ENCODE measurements at places on chromosomes 4 and X.

- DNase-seq = no peak
Measured at GRCh38 chr4:40307627-40308497, 27.3 kb upstream of the CHRNA9 start.

DNA sequence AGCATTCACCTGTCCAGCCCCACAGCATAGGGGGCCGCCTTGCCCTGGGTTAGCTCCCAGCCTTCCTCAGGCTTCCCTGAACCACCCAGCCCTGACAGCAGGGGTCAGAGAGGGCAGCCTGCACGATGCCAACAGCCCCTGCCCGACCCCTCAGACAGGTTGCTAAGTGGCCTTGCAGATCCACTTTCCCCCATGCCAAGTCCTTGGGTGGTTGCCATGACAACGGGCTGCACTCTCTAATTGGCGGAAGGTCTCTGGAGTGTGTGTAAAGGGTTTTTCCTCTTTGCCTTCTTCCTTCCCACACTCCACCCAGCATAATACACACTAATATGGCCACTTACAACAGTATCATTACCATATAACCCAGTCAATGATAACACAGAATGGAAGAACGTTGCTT, 99.6 kb upstream of the AFAP1 start:
- no peak for DNase-seq

DNA sequence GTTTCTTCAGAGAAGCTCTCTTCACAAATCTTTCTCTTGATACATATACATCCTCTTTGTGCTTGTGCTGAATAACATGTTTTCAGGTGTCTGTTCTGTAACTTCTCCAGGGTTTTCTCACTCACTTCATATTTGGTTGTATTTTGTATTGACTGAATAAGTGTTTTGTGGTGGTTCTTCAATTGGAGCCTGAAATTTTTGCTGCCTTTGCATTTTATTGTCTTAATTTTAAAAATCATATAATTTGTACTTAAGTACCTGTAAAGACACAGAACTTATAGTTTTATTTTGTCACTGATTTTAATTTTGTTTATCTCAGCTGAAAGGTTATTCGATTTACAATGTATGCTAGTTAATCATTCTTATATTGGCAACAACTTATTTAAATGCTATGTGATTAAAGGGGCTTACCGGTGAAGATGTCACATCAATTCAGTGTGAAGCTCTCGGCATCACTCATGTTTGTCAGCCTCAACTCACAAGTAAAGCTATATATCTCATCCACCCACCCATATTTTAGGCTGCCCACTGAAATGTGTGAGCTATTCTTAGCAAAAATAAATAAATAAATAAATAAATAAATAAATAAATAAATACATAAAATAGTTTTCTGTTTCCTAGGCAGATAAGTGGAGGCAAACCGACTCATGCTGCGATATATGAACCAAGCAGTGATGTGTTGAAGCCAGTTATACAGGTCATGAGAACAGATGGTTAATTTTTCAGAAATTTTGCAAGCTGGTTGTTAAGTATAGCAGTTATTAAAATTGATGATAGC, 76.4 kb upstream of the FSTL5 start:
- no peak for DNase-seq

GRCh38 chrX:40406330-40406859, 174.4 kb upstream of the ATP6AP2 start:
- DNase-seq = no peak

GRCh38 chrX:11480626-11481025, 185.1 kb downstream of the ARHGAP6 start:
- DNase-seq = peak; percentile 27

- DNase-seq = no peak
Measured at GRCh38 chrX:39577206-39577984, 520.4 kb downstream of the BCOR start.

All from fibroblast of gingiva (primary cell).